ENCODE measurements at places on chromosomes 13 and 19.

GRCh38 chr19:42199440-42200115 lies 17.9 kb downstream of the DEDD2 start:
- DNase-seq = peak; percentile 68

DNA sequence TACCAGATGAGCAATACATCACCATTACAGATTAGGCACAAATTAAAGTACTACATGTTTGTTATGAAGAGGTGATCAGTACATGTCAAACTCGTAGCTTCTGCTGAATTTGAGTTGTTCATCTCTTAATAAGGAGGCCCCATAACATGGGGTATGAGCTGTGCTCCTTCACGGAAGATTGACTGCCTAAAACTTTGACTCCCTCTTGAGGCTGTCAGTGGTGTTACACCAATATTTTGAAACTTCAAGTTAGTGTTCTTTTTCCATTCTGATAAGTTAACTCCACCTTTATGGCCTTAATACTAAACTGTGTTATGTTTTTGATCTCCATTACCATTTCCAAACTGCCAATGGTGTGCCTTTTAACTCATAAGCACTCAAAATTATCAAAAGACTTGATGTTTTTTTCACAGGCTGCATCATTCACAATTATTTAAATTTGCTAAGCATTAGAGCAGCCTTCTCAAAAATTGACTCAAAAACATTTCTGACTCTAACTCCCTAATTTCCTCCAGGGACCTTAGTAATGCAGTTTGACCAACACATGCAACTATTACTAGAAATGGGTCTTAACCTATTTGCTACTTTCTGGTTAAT lies 1591.5 kb downstream of the PCDH9 start:
- DNase-seq = no peak

DNA sequence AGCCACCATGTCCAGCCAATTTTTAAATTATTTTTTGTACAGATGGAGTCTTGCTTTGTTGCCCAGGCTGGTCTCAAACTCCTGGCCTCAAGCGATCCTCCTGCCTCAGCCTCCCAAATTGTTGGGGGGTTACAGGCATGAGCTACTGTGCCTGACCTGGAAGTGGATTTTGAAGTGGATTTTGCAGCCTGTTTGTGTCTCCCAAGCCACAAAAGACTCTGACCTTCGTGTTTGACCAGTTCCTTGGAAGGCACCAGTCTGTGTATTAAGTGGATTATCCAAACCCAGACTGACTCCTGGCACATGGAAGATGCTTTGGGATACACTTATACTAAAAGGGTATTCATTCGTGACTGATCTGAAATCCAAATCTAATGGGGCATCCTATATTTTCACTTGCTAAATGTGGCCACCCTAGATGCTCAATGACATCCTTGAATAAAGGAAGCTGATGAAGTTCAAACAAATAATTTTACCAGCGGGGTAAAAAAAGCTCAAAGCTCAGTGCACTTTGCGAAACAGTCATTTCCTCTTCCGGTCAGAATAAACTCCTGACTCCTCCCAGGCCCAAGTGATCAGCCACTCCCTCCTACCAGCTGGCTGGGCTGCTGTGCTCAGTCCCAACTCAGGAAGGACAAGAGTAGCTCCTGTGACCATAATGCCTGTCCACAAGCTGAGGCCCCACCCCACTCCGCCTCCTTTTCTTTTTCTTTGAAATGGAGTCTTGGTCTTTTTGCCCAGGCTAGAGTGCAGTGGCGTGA lies 32.6 kb upstream of the GATAD2A start:
- DNase-seq = no peak

DNA sequence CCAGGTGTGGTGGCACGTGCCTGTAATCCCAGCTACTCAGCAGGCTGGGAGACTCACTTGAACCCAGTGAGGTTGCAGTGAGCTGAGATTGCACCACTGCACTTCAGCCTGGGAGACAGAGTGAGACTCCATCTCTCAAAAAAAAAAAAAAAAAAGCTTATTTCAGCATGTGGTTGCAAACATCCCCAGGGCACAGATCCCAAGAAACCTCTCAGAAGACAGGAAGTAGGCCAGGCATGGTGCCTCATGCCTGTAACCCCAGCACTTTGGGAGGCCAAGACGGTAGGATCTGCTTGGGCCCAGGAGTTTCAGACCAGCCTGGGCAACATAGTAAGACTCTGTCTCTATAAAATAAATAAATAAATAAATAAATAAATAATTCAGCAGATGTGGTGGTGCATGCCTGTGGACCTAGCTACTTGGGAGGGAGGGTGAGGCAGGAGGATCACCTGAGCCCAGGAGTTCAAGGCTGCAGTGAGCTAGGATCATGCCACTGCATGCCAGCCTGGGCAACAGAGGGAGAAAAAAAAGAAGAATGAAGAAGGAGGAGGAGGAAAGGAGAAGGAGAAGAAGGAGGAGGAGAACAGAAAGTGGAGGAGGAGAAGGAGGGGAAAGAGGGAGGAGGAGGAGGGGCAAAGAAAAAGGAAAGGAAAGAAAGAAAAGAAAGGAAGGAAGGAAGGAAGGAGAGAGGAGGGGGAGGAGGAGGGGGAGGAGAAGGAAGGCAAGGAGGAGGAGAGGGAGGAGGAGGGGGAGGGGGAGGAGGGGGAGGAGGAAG lies 4.3 kb upstream of the LRRC8E start:
- no peak for DNase-seq

DNA sequence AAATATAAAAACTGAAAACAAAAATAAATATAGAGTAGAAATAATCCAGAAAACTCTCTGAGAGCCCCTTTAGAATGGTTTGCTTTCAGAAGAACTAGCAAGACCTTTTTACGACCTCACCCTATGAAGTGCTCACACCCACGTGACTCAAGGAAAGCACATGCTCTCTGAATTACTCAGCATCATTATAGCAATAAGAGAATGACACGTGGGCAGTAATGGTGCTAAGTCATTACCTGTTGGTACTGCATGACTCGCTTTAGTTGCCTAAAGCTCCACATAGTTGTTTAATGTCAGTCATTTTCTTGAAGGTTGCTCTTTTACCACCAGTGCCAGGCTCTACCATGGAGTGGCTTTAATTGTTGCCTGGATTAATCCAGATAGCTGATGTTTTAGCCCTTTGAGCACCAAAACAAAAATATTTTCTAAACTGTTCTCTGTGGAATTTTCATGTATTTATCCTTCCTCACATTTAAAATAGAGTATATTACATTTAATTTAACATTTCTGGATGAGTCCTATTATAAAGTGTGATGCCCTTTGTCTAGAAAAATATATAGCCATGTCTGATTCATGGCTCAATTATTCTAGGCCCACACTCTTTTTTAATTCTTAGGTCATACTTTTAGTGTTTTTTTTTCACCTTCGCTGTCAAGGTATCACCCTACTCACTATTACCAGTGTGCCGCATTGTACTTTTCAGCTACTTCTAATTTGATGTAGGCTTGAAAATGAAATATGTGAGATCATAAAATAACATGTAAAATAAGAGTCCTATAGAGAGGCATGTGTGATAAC lies 56.8 kb downstream of the THSD1 start:
- DNase-seq = peak; percentile 14

- no peak for DNase-seq
Measured at GRCh38 chr13:40083841-40084240, 428.4 kb downstream of the COG6 start.

DNA sequence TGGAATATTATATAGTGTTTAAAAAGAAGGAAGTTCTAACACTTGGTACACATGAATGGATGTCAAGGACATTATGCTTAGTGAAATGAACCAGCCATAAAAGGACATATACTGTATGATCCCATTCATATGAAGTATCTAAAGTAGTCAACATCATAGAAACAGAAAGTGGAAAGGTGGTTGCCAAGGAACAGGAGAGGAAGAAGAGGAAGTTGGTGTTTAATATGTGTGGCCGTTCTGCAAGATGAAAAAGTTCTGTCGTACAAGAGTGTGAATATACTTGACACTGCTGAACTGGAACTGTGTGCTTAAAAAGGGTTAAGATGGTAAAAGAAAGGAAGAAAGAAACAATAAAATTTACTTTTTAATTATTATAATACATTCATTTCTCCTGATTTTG lies 33.1 kb upstream of the C1QTNF9 start:
- no peak for DNase-seq

GRCh38 chr19:3580156-3580934 lies 4.9 kb upstream of the GIPC3 start:
- DNase-seq = no peak

All from stimulated activated naive CD8-positive, alpha-beta T cell treated with anti-CD3 and anti-CD28 coated beads, Interleukin-15, amount 100 ng/mL, for 72 hours (primary cell).